ENCODE measurements at places on chromosomes 2 and 18.

DNA sequence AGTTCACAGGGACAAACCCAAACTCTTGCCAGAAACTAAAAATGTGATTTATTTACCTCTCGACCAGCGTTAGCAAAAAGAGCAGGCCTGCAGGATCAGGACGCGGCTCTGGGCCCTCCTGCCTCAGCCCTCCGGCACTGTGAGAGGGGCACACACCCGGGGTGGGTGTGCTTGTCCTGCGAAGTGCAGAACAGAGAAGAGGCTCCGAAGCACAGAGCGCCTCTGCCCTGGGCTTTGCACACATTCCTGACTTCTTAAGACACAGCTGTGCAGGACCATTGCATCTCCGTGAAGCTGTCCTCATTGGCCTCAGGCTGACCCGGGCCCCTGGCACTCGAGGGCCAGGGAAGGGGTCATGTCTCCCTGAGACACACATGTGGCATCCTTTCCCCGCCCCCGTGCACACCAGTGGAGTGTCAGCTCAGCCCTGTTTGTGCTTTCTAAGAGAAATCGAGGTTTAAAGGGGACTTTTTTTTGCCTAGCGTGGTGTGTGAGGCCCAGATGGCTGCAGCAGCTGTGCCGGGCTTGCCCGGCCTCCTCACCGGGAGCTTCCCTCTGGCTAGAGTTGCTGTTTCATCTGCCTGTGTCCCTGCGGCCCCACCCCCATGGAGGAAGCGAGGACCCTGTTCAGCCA is 9.9 kb upstream of the NFATC1 start:
- no peak for DNase-seq

- DNase-seq: no peak
Observed at GRCh38 chr18:433298-433697, 67.2 kb downstream of the COLEC12 start.

- no peak for DNase-seq
Observed at GRCh38 chr18:12747530-12748315, 44.9 kb downstream of the PSMG2 start.

DNA sequence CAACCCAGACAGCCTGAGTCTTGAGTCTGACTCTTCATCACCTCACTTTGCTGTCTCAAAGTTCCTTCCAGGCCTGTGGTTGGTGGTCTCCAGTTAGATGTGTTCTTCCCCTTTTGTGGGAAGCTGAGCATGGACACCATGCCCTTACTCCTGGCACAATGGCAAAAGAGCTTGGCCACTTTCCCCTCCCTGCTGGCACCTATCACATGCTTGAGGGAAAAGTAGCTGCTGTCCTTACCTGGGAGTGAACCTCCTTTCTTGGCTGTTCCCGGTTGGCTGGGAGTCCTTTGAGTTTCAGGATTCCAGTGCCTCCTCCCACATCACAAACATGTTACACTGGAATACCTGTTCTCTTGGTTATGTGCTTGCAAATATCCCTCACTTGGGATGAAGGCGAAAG is 97.8 kb downstream of the GATA6 start:
- DNase-seq: no peak

DNA sequence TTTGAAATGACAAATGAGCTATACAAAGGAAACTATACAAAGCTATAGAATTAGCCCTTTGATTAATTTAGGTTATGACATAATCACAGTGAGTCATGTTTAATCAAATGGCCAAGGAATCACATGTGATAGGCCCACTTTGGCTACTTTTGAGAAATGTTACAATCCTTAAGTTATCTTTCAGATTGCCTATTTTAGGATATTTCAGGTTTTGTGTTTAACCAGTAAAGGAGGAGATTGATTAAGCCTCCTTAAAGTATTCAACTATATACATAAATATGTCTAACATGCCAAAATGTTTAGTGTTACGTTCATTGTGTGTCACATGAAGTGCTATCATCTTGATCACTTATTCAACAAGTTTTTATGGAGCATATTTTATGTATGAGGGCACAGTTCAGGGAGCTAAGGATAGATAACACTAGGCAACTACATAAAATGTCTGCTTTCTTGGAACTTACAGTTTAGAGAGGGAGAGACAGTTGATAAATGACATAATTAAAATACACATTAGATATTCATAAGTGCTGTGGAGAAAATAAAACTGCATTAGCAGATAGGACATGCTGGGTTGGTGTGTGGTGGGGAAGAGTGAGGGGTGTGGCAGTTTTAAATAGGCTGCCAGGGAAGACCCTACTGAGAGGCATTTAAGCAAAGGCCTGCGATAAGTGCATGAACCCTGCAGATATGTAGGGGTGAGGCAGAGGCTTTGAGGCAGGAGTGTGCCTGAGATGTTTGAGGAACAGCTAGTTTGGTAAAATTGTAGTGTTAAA is 77.2 kb downstream of the LTBP1 start:
- no peak for DNase-seq

- peak; percentile 89 for DNase-seq
Observed at GRCh38 chr2:111994042-111994441, 61.0 kb upstream of the TMEM87B start.

DNA sequence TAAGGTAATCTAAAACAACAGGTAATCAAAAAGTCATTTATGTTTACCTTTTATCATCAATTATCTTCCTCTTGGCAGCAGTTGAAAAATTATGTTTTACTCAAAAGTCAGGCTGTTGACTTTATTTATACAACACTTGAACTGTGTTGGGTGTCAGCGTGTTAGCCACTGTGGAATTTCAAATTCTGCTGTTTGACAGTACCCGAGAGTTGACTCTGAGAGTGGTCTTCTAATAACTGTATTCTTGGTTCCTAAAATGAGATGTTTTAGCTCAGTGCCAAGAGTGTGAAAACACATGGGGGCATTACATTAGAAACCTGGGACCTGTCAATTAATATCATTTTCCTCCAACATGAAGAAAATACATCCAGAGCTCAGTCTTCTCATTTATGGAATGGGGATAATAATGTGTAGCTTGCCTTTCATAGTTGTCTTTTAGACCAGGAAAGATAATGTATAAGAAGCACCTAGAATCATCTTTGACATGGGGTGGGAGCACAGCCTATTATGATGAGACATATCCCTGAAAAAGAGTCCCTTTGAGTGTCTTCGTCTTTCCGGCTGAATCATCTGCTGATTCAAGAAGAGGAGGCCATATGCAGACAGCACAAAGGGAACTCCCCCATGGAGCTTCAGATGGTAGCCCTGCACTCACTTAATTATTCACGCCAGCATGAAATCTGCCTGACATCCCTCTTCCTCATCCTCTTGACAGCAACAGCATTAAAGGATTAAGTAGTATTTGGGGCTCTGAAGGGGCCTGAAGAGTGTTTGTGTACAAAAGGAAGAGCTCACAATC is 89.1 kb downstream of the AFF3 start:
- peak; percentile 56 for DNase-seq

- DNase-seq: no peak
Observed at GRCh38 chr2:204713211-204713610, 167.9 kb downstream of the PARD3B start.

DNA sequence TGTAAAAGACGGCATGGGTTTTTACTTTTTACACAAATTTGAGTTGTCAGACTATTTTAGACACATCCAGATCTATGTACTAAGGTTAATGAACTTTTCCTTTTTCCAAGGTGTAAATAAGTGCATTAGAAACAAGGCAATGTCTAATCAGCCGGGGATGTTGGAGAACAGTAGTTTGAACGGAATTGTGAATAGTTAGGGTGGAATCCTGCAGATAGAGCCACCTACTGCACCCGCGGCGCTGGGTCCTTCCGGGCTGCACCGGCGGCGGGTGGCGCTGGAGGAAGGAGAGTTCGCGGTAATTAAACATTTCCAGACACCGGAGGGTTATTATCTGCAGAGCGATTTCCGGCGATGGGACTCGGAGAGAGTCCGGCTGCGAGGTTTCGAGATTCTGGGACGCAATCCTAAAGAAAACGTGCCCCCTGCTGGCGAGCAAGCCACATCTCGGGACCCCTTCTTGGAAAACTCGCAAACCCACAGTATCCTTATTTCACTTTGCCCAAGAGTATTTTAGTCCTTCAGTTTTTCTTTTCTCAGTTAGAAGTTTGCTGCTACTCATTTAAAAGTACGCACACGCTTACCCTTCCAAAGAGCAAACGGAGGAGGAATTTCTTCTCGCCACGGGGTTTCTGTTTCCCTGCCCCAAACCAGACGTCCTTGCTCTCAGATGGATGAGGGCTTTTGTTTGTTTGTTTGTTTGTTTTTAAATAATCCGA is 4.5 kb upstream of the OSR1 start:
- peak; percentile 24 for DNase-seq

- DNase-seq: no peak
Observed at GRCh38 chr2:368386-368785, 80.5 kb upstream of the ALKAL2 start.

DNA sequence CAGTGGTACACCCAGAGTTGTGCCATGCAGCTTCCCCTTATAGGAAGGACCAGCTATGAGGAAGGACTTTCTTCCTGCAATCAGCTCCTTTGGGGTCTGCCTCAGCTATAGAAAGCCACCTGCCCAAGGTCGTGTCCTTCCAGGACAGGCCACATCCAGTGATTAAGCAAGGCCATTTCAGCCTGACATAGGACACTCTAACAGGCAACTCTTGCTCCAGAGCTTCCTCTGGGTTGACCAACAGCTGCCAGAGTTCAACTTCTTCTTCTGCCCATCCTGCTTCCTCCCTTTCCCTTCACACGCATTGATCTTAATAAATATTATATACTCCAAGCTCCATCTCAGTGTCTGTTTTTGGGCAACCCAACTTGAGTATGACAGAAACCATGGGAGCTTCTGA is 12.8 kb downstream of the LRP2 start:
- DNase-seq: peak; percentile 18

DNA sequence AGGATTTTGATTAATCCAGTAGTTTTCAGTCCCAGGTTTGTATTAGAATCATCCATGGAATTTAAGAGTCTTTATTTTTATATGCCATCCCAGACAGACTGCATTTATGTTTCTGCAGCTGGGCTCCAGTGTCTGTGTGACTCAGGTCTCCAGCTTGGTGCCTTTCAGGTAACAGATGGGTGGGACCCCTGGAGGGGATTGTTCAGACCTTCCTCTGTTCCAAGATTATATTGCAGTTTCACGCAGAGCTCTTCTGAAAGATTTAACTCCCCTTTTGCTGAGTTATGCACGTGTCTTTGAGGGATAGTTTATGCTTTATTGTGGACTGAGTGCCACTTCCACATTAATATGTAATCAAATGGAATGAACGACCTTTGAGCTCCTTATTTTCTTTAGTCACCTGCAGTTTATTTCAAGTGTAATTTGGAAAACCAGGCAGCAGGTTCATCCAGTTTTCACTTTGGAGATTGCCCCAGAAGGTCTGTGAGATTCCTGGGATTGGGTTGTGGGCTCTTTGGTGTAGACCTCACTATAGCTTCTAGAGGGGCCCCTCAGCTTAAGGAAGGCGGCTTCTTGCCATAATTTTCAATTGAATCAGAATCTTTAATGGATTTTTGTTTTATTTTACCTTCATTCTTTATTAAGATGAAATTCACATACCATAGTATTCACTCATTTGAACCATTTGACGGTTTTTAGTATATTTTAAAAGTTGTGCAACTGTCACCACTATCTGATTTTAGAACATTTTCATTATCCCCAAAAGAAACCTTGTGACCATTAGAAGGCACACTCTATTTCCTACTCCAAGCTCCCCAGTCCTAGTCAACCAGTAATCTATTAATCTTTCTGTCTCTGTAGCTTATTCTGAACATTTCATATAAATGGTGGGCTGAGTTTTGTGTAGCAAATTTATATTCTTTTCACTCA is 135.0 kb downstream of the WDSUB1 start:
- no peak for DNase-seq

DNA sequence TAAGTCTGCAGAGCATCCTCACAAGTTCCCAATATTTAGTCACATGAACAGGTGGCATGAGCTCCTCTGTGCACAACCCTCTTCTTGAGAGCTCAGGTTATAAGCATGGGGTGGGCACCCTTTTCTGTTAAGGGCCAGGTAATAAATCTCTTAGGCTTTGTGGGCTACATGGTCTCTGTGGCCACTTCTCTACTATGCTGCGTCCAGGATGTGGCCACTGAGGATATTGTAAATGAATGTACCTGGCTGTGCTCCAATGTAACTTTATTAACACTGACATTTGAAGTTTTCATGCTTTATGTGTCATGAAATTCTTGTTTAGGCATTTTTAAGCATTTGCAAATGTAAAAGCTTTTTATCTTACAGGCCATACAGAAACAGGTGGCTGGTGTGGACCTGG is 116.8 kb upstream of the ST6GAL2 start:
- no peak for DNase-seq
